ENCODE measurements at places on chromosomes 11 and 22.

DNA sequence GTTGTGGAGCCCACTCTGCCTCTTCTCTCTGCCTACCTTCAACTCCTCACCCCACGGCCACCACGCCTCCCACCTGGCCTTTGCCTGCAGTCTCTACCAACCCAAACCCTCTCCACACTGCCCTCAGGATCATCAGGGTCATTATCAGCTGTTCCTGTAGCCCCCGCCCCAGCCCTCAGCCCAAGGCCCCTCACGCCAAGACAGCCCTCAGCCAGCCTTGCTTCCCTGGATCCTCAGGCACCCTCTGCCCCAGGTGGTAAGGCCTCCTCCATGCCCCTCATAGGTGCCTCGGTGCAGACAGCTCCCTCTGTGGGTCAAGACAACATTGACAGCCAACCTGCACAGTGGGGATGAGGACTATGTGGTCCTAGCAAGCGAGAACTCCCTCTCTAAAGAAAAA is 1.7 kb downstream of the SBF1 start:
- peak; percentile 85 for DNase-seq

GRCh38 chr11:5564259-5565019 is 16.1 kb upstream of the OR52H1 start:
- peak; percentile 1 for DNase-seq

DNA sequence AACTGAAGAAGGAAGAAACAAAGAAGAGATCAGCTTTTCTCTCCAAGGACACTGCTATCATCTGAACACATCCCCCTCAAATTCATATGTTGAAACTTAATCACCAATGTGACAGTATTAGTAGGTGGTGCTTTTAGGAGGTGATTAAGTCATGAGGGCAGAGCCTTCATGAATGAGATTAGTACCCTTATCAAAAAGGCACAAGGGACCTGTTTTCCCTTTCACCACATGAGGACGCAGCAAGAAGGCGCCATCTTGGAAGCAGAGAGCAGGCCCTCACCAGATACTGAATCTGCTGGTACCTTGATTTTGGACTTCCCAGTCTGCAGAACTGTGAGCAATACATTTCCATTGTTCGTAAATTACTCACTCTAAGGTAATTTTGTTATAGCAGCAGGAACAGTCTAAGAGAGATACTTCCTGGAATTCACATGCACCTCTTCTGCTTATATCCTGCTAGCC is 20.9 kb upstream of the CREB3L1 start:
- no peak for DNase-seq

DNA sequence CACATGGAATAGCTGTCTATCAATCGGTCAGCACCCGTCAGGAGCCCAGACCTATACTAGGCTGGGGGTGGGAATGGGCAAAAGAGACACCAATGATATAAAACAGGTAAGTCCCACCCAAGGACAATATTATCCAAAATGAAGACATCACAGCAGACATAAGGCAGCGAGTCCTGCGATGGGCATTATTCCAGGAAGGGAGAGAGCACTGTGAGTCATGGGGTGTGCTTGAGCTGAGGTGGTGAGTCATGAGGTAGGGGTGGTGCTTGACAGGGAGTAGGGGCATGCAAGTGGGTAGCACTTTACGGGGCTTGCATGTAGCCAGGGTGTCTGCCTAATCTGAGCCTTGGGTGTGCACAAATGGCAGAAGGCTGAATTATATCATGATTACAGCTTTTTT is 605.0 kb upstream of the CADM1 start:
- DNase-seq, result no peak

DNA sequence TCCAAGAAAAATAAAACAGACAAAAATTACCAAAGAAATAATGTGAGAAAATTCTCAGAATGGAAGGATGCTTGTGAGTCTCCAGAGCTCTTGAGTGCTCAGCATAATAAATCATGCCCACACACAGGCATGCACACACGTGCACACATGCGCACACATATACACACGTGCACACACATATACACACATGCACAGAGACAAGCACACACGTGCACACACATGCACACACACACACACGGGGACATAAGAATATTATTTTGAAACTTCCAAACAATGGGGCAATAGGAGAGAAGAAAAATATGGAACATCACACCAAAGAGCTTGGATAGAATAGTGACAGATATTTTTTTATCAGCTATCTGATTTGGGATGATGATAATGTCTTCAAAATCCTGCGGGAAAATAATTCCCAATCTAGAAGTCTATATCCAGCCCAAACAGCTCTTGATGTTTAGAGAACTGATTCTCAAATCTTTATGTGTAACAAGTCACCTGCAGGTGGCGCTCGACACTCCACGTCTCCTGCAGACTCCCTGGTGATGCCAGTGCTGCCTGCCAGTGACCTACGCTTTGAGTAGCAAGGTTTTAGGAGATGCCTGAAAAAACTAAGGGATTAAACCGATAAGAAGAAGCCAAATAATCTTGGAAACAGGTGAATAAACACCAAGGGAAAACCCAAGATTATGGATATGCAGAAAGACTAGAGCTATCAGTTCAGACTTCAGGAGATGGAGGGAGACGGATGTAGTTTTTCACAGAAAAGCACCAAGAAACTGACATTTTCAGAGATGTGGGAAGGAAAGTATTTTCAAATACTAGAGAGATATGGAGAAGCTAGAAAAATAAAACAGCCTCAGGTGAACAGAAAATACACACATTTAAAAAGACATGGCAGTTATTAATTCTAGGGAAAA is 743.6 kb downstream of the ETS1 start:
- peak; percentile 60 for DNase-seq

GRCh38 chr11:104820431-104820830 is 77.8 kb downstream of the CASP12 start:
- no peak for DNase-seq

- no peak for DNase-seq
These were observed 25.0 kb downstream of the ARRB1 start for GRCh38 chr11:75326439-75326810.

GRCh38 chr11:119409731-119410130 is 13.2 kb downstream of the THY1 start:
- DNase-seq, result no peak

DNA sequence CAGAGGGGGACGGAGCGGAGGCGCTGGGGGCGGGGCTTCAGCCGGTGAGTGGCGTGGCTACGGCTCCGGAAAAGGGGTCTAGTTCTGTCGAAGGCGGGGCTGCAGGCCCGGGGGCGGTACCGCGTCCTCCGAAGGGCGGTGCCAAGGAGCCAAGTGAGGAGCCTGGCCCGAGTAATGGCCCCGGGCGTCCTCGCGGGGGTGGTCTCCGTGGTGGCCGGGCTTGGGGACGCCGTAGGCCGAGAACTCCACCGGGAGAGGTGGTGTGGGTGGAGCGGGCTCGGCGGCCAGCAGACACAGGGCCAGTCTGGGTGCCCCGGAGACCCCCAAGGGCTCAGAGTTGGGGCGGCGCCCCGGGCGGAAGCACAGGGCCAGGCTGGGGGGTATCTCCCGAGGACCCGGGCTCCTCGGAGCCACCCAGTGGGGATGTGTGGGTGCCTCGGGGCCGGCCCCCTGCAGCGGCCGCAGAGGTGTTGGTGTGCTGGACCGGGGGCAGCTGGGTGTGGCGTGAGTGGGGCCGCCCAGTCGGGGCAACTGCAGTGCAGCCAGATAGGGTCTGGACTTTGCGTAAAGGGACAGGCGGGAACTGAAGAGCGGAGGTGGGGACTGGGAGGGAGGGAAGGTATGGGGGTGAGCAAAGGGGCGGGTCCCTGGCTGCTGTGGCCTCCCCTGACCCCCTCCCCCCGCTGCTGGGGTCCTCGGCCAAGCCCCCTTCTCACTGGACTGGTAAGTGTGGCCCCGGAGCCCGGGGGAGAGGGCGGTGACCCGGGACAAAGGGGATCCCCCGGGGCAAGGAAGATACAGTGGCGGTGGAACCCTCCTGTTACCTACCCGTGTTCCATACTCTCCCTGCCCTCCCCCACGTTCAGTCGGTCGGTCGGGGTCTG is 838 bp downstream of the FKBP2 start:
- peak; percentile 98 for DNase-seq

GRCh38 chr11:73173755-73174494 is 31.8 kb upstream of the FCHSD2 start:
- no peak for DNase-seq

- no peak for DNase-seq
These were observed 122.2 kb downstream of the DDX10 start for GRCh38 chr11:108787105-108787504.

DNA sequence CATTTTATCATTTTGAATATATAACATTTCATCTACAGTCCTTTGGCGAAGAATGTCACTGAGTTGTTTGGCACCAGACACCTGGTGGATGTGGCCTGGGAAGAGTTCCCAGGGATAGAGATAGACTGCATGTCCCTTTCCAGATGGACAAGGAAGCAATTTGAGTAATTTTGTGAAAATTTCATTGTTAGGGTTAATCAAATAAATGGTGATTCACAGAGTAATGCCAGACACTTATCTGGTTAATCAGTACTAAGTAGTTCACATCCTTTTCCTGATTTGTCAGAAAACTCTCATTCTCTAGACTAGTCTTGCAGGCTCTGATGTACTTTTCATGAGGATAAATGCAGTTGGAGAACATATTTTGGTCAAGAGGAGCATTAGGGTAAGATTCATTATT is 41.6 kb downstream of the NAALAD2 start:
- DNase-seq, result no peak

GRCh38 chr11:17790453-17790852 is 55.9 kb downstream of the KCNC1 start:
- no peak for DNase-seq

- no peak for DNase-seq
These were observed 3.8 kb upstream of the MPPED1 start for GRCh38 chr22:43408009-43408408.

GRCh38 chr11:57499983-57500461 is 15.5 kb downstream of the SLC43A1 start:
- no peak for DNase-seq
